ENCODE measurements at places on chromosomes 4 and X.

DNA sequence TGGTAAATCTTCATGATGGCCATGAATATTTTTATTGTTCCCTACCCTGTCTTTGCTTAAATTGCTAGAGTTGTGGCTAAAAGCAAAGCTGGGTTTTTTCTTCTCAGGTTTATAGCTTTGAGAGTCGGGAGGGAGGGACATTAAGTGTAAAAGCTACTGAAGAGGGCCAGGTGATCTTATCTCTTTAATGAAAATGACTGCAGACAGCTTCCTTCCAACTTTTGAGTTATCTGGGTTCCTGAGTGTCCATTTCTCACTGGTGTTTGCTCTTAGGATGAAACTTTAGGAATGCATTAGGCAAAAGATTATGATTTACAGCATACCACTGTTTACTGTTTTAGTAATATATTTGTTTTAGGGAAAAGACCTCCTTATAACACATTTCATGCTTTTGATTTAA lies 187.7 kb downstream of the SHROOM3 start:
- no peak for DNase-seq

- peak; percentile 19 for DNase-seq
Measured at GRCh38 chrX:33434256-33435092, 223.1 kb upstream of the DMD start.

- DNase-seq = peak; percentile 0
Measured at GRCh38 chrX:54042609-54043021, 1.7 kb downstream of the PHF8 start.

DNA sequence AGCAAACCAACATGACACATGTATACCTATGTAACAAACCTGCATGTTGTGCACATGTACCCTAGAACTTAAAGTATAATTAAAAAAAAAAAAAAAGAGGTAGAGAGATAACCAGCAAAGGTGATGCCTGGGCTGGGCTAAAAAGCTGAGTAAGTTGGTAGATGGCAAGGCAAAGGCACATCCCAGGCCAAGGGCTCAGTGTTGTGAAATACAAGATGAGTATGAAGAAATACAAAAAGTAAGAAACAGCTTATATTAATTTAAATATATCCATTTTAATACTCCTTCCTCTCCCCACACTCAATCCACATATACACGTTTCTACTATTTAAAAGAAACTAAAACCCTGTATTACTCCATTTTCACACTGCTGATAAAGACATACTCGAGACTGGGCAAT lies 25.8 kb downstream of the TEC start:
- no peak for DNase-seq

DNA sequence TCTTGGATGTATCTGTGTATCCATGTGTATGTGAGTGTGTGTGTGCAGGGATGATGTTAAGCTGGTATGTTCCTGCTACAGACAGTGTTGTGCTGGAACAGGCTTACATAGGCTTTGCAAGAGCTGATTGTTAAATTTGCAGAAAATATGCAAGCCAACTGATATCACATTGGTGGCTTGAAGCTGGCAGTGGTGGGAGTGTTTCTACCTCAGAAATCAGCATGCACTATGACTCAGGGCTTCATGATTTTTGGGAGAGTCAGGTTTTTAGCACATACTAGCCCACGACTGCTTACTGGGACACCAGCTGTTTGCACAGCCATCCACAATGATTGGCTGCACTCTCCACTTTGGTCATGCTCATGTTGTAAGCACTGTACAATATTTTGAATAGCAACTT lies 261.8 kb downstream of the DHX15 start:
- DNase-seq = no peak

DNA sequence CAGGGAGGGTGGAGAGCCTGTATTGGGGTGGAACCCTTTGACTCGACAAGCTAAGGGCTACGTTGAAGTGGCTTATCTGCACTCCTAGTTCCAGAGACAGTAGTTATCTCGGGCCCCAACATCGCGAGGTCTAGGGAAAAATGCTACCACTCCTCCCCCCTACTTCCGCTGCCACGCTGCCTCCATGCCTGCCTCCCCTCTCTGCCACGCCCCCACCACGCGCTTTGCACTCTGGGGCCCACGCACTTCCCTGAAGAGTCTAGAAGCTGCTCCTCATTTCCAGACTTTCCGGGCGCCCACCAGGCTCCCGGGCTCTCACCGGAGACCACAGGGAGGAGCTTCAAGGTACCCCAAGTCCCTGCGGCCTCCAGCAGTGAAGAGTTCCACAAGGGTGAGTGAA lies at the start of gene PASD1:
Gene PASD1, plus strand, starts transcription at position 227 of the 400 bp plus-strand sequence. CDS start 37,879 bp downstream, outside the sequence.
- DNase-seq = no peak

GRCh38 chr4:123378794-123379193 lies 17.8 kb upstream of the SPRY1 start:
- no peak for DNase-seq

GRCh38 chr4:85669204-85669603 lies 194.3 kb downstream of the ARHGAP24 start:
- DNase-seq = no peak

DNA sequence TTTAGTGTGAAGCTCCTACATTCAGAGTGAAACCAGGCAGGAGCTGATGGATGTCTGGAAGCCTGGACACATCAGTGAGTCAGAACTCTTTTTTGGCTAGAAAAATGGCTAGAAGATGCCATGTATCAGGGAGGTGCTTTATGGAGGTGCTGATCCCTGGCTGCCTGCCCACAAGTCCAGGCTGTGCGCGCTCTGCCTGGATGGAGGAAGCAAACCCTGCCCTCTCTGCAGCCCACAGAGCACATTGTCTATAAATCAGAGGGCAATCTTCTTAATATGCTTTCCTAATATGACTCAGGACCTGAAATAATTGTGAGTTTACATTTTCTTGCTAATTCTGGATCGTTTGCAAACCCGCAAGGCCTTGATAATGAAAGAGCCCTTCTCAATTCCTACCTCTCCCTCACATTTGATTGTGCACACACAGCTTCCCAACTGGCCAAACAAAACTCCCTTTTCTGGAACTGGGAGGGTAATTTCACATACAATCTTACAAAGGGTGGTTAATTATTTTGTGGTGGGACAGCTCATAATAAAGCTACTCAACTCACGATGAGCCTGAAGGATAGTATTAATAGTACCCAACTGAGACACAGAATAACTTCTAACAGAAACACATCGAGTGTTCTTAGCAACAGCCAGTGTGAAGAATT lies 11.7 kb downstream of the MFAP3L start:
- no peak for DNase-seq

DNA sequence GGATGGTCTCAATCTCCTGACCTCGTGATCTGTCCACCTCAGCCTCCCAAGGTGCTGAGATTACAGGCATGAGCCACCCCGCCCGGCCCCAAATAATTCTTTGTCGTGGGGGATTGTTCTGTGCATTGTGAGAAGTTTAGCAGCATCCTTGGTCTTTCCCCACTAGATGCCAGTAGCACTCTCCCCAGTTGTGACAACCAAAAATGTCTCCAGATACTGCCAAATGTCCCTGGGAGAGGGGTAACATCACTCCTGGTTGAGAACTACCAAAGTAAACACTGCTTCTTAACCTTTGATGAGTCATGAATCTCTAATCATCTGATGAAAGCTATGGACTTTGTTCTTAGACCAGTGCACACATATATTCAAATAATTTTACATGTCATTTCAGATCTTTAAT lies 90.7 kb upstream of the BRS3 start:
- DNase-seq = no peak

DNA sequence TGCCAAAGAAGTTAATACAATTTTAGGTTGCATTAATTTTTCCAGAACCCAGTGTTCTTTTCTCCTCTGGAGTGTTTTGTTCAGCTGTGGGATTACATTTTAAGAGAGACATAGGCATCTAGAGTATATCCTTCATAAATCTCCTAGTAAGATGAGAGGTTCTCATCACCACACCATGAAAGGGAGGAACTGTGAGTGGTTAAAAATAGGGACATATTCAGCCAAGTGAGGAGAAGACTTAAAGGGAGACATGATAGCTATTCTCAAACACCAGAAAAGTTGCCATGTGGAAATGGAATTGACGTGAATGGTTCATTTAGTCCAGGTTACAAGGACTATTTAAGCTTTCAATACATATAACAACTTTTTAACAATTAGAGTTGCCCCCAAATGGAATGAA lies 6.5 kb upstream of the MRPL1 start:
- DNase-seq = no peak

DNA sequence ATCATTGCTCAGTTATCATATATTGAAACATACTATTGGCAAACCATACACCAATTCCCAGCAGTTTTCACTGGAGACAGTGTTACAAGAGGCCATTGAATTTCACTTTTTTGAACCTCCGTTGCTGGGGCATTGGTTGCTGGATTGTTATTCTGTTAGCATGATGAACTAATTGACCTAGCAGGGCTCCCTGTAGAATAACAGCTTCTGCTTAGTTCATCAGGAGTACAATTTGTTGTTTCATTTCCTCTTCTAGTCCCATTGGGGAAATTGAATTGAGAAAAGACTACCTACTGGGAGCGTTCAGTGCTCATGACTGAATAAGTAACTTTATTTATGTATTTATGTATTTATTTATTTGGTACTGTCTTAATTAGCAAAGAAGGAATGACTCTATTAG lies 151.6 kb downstream of the SLIT2 start:
- no peak for DNase-seq

DNA sequence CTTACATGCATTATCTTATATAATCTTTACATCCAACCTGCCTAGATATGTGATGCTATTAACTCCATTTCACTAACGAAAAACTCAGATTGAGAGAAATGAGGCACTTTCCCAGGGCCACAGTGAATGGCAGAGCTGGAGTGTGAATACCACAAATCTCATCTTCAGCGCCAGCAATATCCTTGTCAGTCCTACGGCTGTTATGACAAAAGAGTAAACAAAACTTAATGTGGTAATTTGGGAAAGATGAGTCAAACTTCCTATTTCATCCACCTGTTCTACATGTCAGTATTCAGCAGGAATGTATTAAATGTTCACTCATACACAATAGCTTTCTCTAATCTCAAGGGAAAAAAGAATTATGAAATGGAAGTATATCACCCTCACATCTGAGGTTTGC lies 56.9 kb downstream of the FAT1 start:
- DNase-seq = no peak

- no peak for DNase-seq
Measured at GRCh38 chr4:39354254-39354552, 12.0 kb downstream of the RFC1 start.

DNA sequence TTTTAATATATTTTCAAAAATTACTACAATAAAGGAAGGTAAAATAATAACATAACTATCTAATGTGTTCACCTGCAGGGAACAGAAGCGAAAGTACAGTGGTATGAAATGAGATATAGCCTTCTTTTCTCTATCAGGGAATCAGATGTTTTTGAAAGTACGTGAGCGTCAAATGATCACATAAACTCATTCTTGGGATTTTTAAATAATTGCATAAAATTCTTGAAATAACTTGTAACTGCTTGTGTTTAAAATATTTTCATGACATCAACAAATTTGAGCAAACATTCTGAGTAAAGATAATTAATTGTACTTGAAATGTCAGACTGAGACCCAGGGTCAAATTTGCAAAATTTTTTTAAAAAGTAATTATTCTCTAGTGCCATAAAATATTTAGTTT lies 193.5 kb upstream of the NEIL3 start:
- no peak for DNase-seq

- DNase-seq = no peak
Measured at GRCh38 chrX:119503484-119503861, 35.2 kb downstream of the SLC25A5 start.

- peak; percentile 1 for DNase-seq
Measured at GRCh38 chrX:141278306-141278705, 36.0 kb upstream of the SPANXC start.

DNA sequence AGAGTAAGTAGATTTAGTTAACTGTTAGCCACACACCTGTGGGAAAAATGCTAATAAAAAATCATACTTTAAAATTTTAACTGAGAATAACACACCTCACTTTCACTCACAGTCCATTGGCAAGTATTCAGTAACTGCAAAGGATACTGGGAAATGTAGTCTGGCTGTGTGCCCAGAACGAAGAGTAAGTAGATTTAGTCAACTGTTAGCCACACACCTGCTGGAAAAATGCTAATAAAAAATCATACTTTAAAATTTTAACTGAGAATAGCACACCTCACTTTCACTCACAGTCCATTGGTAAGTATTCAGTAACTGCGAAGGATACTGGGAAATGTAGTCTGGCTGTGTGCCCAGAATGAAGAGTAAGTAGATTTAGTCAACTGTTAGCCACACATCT lies 178.4 kb upstream of the NWD2 start:
- peak; percentile 37 for DNase-seq

DNA sequence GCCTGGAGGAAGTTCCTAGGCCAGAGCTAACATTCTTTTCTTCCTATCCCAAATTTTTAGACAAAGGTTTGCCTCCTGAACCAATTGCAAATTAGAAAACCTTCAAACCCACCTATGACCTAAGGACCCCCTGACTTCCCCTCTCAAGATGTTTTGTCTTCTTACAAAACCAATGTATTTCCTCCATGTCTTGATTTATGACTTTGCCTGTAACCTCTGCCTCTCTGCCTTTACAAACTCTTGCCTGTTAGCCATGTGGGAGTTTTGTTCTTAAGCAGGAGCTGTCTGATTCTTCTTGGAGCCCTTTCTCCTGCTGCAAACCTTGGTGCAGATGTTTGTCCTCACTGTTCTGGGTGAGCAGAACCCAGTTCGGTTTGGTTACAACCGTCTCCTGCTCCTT lies 222.3 kb upstream of the BOD1L1 start:
- no peak for DNase-seq

- no peak for DNase-seq
Measured at GRCh38 chr4:166019441-166020220, 146.6 kb downstream of the TLL1 start.

GRCh38 chr4:79788884-79789283 lies 284.1 kb downstream of the ANTXR2 start:
- no peak for DNase-seq

DNA sequence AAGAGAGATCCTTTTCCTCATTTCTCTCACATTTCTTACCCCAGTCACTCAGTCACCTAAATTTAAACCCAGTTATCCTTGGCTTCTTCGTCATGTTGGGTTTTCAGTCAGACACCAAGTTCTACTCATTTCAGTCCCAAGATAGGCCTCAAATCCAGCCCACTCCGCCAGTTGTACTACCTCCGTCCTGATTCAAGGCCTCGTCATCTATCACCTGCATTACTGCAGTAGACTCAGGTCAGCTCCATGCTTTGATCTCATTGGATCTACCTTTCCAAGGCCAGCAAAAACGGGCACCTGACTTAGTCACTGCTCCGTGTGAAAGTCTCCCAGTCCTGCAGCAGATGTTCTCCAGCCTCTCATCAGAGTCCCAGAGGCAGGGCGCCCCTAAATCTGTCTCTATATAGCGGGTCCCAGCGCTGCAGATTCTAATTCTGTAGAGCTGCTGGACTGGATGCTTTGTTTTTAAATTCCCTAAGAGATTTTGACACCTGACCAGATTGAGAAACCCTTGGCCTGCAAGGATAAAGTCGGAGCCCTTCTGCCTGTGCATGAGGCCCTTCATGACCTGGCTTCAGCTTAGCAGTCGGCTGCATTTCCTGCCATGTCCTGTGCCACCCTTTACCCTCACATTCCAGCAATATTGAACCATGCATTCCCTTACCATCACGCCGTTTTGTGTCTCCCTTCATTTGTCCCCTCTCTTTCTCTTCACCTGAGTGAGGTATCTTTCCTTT lies 53.7 kb downstream of the ZFX start:
- no peak for DNase-seq

GRCh38 chr4:73676861-73677323 lies 56.7 kb upstream of the RASSF6 start:
- DNase-seq = no peak

- DNase-seq = no peak
Measured at GRCh38 chrX:23118890-23119527, 119.2 kb downstream of the DDX53 start.

- DNase-seq = peak; percentile 15
Measured at GRCh38 chr4:139301821-139302611, at the start of gene NDUFC1. Gene NDUFC1 (minus strand): TSS chr4:139302477. CDS start chr4:139295798, 6,679 bp downstream.

Measured in NCI-H1694 treated with DMSO at 0.1 percent for 48 hours (cell line).